ENCODE measurements at places on chromosomes 3 and 15.

DNA sequence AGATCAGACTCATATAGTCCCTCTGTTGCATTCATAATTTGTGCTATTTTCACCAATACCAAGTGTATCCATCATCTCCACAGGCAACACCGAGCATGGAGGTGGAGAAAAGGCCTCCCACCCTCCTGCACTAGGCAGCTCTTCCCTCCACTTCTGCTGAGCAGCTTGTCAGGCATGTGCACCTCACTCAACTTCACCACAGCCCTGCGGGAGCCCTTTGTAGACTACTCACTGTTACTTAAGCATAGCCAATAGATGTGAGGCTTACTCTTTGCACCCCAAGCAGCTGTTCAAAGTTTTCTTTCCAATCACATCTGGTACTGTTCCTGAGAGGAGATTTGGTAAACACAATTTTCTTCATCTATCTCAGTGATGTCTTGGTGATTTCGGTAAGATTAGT lies 16.9 kb upstream of the GUCA1C start:
- DNase-seq = no peak

- peak; percentile 80 for DNase-seq
Measured at GRCh38 chr3:179666436-179667035, 13.7 kb downstream of the USP13 start.

DNA sequence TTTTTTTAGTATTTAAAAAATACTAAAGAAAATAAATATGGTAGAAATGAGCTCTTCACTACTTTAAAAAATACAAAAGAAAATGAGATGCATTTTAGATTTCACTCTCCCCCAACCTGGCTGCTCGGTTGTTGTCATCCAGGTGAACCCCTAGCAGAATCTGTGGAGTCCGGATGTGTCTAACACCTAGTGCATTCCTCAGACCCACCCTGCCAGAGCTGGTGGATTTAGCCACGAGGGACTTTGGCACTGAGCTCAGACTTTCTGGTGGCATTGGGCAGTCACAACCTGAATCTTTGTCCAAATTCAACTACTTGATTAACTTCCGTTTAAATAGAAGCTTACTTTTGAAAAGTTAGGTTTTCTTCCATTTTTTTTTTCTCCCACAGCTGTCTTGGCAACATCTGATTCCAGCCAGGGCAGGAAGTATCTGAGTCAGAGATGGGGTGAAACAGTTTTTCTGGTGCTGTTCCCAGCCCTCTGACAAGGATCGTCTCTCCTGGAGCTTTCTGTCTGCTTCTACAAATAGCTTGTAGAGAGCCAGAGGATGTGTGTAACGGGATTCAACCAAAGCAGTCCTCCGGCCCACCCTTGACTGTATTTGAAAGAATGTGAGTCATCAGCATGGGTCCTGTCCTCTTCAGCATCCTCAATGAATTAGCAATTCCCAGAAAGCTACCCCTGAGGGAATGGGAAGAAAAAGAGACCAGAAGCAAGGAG lies 301.8 kb upstream of the MCTP2 start:
- DNase-seq = no peak

GRCh38 chr3:52443791-52444687 lies 864 bp downstream of the SEMA3G start:
- DNase-seq = no peak

GRCh38 chr3:30437171-30437601 lies 169.2 kb upstream of the TGFBR2 start:
- DNase-seq = no peak

DNA sequence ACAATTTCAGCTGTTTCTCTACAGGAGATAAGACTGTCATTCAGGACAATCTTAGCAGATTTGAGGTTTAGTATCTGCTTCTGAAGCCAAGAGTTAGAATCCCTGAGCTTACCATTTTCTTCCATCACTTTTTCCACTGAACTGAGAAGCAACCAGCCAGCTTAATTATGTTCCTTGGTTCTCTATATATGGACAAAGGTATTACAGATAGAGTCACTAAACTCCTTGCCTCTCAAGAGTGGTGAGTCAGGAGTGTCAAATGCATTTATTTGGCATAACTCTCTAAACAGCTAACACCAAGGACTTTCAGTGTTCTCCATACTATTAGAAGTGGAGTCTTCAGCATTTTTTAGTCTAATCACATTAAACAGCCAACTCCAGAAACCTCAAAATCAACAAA lies 239.3 kb downstream of the ALCAM start:
- DNase-seq = no peak

GRCh38 chr15:53511175-53511574 lies 248.3 kb downstream of the WDR72 start:
- DNase-seq = no peak

- DNase-seq = no peak
Measured at GRCh38 chr3:72974956-72975355, 21.7 kb upstream of the PPP4R2 start.

DNA sequence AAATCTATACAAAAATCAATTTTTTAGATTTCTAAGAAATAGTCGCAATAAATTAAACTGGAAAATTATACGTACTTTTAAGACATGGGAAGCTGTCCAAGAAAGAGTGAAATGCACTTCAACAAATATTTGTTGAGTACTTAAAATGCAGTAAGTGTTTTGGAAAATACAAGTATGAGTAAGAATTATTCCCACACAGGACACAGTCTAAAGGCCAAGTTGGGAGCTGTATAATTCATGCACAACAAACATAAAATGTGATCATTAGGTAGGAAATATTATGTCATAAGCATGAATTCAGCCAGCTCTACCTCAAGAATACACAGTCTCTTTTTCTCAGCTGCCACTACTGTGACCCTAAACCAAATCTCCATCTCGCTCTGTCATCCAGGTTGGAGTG lies 267.6 kb downstream of the CNTN3 start:
- DNase-seq = no peak

DNA sequence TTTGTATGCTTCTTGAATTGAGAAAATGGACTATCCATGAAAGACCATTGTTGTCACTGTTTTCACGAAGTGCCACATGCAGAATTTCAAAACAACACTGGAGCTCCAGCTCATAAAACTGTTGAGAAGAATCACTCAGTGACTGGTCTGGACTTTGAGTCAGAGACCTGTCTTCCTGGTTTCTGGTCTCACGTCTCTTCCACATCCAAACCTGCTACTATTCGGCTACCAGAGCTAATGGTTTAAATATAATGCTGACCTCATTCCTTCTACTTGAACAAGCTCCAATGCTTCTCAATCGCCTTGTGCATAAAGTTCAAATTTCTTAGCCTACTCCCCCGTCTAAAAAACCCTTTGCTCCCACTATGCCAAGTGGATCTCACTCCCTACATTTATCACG lies 227.9 kb upstream of the NR2F2 start:
- no peak for DNase-seq

DNA sequence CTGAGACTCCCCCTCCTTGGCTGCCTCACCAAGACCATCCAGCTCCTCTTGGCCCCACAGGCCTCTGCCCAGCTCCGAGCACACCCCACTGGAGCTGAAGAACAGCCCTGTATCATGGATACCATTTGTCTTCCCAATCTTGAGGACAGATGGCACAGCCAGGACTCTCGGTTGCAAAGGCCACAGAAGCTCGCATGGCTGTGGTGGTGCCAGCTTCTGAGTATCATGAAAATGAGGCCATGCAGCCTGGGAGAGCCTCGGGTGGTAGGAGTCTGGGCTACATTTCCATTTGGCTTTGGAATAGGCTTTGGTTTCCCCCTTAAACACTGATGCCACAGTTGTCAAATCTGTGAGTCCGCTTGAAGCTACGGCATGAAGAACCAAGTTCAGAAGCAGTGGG lies 106.6 kb downstream of the SEMA5B start:
- DNase-seq = no peak

DNA sequence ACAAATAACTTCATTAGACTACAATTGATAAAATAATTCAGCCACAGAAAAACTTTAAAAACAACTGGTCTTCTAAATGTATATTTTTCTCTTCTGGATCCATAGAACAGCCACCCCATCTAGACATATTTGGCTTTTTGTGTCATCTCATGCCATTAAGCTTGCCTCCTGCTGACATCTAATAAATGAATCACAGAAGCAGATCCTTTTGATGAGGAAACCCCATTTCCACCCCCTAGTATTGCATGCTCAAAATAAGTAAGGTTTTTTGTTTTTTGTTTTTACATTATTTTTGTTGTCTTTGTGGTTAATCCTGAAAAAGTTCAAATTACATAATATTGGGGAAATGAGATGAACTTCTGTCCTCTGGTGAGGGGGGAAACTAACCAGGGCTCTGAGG lies 94.8 kb downstream of the DUT start:
- no peak for DNase-seq

GRCh38 chr3:14484741-14485140 lies 55.4 kb downstream of the GRIP2 start:
- no peak for DNase-seq

DNA sequence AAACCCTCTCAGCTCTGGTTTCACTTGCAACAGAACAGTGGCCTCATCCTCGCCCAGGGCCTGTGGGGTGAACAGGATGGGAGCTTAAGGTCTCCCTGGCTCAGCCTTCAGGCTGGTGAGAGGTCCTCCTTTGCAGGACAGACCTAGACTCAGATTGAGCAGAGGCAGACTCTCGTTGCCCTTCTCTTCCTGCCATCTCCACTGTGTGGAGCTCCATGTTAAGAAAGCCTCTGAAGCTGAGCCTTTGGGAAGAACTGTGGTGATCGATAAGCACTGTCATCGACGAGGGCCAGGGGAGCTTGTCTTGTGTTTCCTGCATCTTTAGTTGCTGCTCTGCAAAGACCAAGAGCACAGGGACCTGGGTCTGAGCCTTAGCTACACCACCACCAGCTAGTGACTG lies 37.8 kb upstream of the GRIP2 start:
- peak; percentile 4 for DNase-seq

DNA sequence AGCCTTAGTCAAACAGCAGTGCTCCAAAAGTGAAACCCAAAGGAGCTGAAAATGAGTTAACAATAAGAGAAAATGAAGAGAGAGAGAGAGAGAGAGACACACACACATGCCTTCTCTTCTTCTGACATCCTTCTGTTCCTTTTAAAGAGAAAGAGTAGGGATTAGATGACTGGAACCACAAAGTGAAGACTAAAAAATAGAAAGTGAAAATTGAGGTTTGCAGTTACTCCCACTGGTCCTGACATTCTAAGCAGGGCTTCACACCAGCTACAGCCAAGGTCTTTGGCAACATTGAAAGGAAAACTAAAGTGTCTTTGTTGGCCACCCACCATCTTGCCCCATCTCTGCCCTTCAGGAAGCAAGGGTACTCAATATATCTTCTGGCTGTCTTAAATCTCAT lies 59.2 kb downstream of the USP50 start:
- no peak for DNase-seq

DNA sequence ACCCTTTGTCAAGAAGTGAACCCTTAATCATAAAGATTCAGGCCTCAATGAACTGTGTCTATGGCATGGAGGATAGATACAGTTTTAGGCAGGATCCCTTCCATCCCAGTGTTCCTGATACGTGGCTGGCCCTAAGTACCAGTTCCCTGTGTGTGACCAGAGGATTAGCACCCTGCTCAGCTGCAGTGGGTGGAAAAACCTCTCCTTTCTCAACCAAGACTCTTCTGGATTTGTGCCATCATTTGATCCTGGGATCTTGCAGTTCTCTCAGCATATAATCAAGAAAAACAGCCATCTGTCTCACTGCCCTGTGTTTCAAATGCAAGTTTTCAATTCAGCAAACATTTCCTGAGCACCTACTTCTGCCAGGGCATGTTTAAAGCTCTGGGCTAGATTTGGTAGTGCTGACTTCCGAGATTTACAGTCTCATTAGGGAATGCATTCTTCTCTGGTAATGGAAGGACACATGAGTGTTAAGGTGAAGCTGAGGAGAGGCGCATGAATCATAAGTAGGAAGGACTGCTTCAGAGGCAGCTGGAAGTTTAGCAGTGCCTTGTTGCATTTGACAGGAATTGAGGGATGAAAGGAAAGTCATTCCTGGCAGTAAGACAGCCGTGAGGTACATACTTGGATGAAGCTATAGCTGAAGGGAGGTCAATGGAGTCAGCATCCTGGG lies 388.3 kb downstream of the MFSD1 start:
- DNase-seq = peak; percentile 9

DNA sequence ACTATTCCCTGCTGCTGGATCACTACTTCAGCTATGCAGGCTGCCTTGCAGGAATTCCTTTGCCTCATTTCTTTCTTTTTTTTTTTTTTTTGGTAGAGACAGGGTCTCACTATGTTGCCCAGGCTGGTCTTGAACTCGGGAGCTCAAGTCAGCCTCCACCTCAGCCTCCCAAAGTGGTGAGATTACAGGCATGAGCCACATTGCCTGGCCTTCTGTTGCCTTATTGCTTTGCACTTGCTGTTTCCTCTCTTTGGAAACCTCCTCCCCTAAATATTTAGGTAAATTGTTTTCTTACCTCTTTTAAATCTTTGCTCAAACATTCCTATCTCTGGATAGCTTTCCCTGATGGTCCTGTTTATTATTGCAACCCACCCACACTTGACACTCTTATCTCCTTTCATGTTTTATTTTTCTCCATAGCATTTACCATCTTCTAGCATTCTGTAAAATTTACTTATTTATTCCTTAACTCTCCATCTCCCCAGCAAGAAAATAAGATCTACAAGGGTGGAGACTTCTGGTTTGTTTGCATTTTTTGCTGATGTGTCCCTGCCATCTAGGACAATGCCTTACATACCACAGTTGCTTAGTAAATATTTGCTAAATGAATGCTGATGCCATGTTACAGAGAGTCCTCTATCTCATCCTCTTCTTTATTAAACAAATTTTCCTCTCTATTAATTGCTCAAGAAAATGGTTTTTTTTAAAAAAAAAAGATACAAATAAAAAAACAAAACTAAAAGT lies 134.8 kb downstream of the P2RY1 start:
- DNase-seq = no peak

- DNase-seq = no peak
Measured at GRCh38 chr15:49908933-49909295, 210.1 kb downstream of the ATP8B4 start.

DNA sequence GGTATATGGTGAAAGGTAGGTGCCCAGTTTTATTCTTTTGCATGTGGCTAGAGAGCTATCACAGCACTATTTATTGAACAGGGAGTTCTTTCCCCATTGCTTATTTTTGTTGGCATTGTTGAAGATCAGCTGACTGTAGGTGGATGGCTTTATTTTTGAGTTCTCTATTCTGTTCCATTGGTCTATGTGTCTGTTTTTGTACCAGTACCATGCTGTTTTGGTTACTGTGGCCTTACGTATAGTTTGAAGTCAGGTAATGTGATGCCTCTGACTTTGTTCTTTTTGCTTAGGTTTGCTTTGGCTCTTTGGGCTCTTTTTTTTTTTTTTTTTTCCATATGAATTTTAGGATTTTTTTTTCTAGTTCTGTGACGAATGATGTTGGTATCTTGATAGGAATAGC lies 139.2 kb upstream of the CTNNB1 start:
- DNase-seq = no peak
